ENCODE measurements at places on chromosomes 12 and 14.

- DNase-seq: no peak
Observed at GRCh38 chr14:36495666-36496065, 24.4 kb downstream of the NKX2-1 start.

DNA sequence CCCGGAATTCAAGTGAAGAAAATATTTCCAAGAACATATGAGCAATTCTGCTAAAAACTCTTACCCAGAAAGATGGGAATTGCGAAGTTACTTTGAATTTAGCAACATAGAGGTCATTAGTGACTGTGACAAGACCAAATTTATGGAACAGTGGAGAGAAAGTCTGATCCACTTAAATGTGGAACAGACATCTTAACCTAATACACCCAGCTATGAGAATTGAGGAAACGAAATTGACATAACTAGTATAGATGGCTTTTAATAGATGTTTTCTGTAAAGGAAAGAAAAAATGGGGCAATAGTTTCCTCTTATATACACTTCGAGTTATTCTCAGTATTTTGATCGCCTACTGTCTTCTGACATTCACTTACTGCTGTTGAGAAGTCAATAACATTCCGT, 4.6 kb downstream of the OVCH1 start:
- DNase-seq: no peak

- DNase-seq: no peak
Observed at GRCh38 chr14:103593577-103593976, 30.8 kb downstream of the COA8 start.

GRCh38 chr12:2092890-2093289, 40.1 kb downstream of the CACNA1C start:
- no peak for DNase-seq

GRCh38 chr12:101933866-101934514, 56.6 kb downstream of the DRAM1 start:
- no peak for DNase-seq

DNA sequence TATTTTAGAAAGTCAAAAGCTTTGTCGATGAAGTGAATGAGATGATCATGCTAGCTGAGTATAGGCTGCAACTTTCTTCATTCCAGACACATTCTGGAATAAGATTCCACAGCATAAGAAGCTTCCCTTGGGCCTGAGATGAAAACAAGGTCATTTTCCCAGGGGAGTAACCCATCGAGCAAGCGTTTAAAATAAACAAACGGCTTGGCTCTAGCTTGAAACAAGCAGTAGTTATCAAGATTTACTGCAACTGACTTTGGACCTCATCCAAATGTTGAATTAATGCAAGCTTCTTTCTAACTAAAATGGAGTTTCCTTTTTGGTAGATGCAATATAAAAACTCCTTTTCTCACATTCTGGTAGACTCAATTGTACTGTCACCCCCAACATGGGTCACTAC, 23.0 kb downstream of the KCNJ8 start:
- no peak for DNase-seq

DNA sequence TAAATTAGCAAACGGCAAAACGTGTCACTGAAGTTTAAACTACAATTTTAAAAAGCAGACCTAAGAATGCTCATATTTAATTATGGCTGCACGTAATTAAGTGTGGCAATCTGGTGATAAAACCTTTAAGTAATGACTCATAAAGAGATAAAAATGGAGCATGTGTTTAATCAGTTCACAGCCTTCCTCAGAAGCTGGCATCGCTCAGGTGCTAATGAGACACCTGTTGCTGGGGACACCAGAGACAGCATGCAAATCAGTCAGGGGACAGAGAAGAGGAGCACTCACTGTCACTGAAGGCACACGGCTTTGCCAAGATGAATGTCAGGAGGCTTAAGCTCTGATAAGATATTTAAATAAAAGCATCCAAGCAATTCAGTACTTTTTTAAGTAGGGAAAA, 840.3 kb downstream of the GALC start:
- DNase-seq: no peak

DNA sequence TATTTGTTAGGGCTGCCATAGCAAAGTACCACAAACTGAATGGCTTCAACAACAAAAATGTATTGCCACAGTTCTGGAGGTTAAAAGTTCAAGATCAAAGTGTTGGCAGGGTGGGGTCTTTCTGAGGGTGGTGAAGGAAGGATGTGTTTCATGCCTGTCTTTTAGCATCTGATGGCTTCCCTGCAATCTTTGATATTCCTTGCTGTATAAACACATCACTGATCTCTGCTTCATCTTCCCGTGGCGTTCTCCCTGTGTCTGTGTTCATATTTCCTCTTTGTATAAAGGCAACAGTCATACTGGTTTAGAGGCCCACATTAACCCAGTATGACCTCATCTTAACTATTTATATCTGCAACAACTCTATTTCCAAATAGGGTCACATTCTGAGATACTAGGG, 167.5 kb downstream of the BTG1 start:
- DNase-seq: no peak

DNA sequence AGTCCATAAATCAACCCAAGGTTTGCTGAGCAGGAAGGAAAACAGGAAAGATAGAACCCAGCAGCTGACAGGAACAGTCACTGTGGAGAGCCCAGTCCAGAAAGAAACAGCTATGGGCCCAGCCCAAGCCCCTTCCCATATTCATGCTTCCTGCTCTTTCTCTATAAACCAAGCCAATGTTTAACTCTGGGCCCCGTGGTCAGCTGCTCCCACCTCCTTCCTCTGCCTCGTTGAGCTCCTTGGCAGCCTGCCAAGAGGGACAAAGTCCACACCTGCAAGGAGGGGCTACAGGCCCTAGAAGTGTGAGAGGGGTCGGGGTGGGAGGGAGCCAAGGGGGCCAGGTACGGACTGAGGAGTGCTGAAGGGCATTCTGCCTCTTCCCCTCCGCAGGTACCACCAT, 10.0 kb downstream of the SLC6A13 start:
- no peak for DNase-seq

DNA sequence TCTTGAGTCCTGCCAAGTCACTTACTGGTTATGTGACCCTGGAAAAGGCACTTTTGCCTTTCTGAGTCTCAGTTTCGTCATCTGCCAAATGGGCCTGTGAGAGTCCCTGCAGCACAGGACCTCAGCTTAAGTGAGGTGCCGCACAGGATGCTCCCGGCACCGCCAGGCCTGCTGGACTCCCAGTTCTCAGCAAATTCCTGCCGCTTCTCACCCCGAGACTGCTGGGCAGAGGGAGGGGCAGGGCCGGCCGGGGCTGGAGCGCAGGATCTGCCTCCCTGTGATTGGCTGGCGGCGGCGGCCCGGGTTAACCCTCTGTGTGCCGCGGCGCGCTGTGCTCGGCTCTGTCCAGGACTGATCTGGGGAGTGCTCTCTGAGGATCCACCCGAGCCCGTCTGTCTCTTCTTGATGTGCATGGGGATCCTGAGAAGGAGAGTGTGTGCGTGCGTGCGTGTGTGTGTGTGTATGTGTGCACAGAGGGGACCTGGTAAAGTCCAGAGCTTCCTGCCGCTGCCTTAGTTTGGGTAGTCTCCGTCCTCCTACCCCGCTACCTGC, 8.6 kb downstream of the SETD1B start:
- no peak for DNase-seq

DNA sequence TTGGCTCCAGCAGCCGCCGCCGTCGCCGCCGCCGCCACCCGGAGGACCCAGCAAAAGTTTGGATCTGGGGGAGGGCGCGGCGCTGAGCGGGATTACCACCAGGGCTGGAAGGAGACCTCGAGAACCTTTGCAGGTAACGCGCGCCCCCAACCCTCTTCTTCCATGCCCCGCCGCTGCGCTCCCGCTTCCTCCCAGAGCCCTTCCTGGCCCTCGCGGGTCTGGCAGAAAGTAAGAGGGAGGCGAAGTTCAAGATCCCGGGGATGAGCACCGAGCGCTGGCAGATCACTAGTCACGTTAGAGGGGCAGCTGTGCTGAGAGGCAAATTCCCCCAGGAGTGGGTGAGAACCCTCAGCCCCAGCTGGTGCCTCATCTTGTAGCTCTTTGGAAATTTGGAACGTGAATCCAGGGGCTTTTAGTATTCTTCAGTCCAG, 3.9 kb downstream of the FLRT2 start:
- DNase-seq: no peak

- DNase-seq: no peak
Observed at GRCh38 chr12:112188130-112188830, 62.9 kb downstream of the TRAFD1 start.

DNA sequence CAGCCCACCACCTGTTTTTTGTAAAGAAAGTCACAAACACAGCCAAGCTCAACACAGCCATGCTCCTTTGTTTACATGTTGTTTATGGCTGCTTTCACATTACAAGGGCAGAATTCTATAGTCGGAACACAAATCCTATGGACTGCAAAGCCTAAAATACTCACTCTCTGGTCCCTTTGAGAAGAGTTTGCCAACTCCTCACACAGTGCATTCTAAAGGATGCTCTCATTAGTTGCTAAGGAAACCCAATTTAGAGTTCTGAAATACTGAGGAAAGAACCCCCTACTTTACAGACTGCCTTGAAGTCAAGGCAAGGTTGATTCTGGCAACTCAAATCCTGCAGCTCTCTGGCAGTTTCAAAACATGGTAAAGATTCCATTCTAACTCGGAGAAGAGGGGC, 38.3 kb downstream of the DCP1B start:
- DNase-seq: no peak

- no peak for DNase-seq
Observed at GRCh38 chr12:5535541-5535940, 103.6 kb downstream of the NTF3 start.

GRCh38 chr14:34711169-34711568, 3.2 kb downstream of the CFL2 start:
- DNase-seq: no peak

DNA sequence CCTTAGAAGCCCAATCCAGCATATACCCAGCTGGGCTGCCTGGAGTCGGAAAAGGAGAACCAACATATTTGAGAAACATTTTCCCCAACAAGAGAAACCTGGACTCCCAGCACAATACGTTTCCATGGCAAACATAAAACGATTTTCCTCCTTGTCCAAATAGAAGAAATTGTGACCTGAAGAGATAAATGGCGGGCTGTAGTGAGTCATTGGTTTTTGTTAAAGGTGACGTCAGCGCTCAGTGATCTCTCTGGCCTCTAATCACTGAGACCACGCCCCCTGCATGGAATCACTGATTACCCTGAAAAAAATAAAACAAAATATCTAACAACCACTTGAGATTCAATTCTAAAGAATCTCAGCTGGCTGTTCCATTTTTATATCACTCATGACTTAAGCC, 6.0 kb downstream of the CCDC60 start:
- no peak for DNase-seq

DNA sequence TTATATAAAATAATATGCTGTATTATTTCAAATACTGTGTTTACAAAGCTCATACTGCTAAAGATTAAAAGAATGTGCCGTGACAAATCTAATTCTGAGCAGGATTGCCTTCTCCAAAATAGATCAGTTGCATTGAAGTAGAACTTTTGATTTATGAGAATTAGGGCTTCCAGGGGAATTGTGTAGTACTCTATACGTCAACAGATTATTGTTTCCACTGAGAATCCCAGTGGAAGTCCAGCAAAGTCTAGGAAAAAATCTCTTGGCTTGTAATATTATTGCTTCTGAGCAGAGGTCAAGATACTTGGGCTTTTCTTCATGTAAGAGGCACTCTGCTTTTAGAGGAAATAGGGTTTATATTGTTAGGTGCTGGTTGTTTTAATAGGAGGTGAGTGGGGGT, 133.9 kb downstream of the TRHDE start:
- DNase-seq: no peak

GRCh38 chr12:125794401-125794800, 729.2 kb downstream of the AACS start:
- no peak for DNase-seq

DNA sequence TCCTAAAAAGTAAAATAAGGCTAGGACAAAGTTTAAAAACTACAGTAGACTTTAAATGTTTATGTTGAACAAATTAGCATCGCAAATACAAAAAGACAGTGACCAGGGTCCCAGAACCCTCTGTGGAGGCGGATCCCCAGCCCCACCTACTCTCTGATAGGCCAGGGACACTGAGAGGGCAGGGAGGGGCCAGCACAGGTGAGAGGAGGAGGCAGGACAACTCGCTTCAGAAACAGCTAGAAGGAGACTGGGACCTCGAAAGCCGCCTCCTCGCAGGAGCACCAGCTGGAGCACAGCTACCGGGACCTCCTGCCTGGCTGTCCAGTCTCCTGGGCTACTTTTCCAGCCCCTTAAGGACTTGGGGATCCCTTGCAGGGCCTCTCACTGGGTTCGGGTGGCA, 992 bp downstream of the DNAH10 start:
- no peak for DNase-seq

- no peak for DNase-seq
Observed at GRCh38 chr14:68552602-68553001, 240.3 kb downstream of the ZFP36L1 start.
